ENCODE measurements at places on chromosomes 1 and 21. TPM values are rescaled to one million over a fixed set of nuclear protein-coding genes. Genes with fewer than 3 reads are reported as not detected.

The C1orf115 gene
- total RNA-seq = 1.6 TPM

The LCE2A gene
- total RNA-seq = not detected

The SYT6 gene
- total RNA-seq = 0.18 TPM

The BCAR3 gene
- total RNA-seq = 1.4 TPM

The C1orf141 gene
- not detected for total RNA-seq

The LSS gene
- total RNA-seq = 49.4 TPM

All from T-cell (primary cell).